Activated T-helper 2 cell treated with anti-CD3 and anti-CD28 coated beads, Interferon-gamma antibody, Interleukin-2, Interleukin-4, amounts not matched to agents 10 μg/mL and 5 μg/mL and 100 μg/mL, durations not matched to agents 14 hours and 24 hours and 36 hours (primary cell): ENCODE measurements at places on chromosomes 12 and 14. TPM values are rescaled to one million over a fixed set of nuclear protein-coding genes. Genes with fewer than 3 reads are reported as not detected.

The KCNC2 gene
- not detected in 2 replicates for total RNA-seq

The SLC4A8 gene
- 1.6 and 2.6 TPM in 2 replicates for total RNA-seq

The ASB8 gene
- 32.5 and 33.1 TPM in 2 replicates for total RNA-seq

The PPP1R1A gene
- not detected in 2 replicates for total RNA-seq

The USP44 gene
- total RNA-seq: 4.3 and 5.7 TPM in 2 replicates

The TMCC3 gene
- total RNA-seq: 0.05 and 0.14 TPM in 2 replicates

The ANKRD33 gene
- total RNA-seq: not detected in 2 replicates

The PPFIA2 gene
- total RNA-seq: not detected in 2 replicates

The NRL gene
- total RNA-seq: 1.6 and 1.8 TPM in 2 replicates

The C3AR1 gene
- total RNA-seq: 0.50 and 0.62 TPM in 2 replicates

The CLEC6A gene
- total RNA-seq: not detected in 2 replicates

The TESPA1 gene
- 179 and 186 TPM in 2 replicates for total RNA-seq

The GDF3 gene
- total RNA-seq: not detected in 2 replicates

The EPS8 gene
- total RNA-seq: 2.7 and 2.8 TPM in 2 replicates

The RNASE1 gene
- not detected in 2 replicates for total RNA-seq

The NFE2 gene
- total RNA-seq: not detected in 2 replicates

The NGB gene
- not detected in 2 replicates for total RNA-seq

The CLEC9A gene
- not detected in 2 replicates for total RNA-seq

The SPIC gene
- not detected in 2 replicates for total RNA-seq

The TAMALIN gene
- 6.0 and 6.1 TPM in 2 replicates for total RNA-seq

The CD27 gene
- 23.3 and 25.9 TPM in 2 replicates for total RNA-seq

The LARP4 gene
- total RNA-seq: 99.4 and 102 TPM in 2 replicates

The ATN1 gene
- 66.8 and 70.5 TPM in 2 replicates for total RNA-seq
